Midbrain (tissue), 1 donor: ENCODE measurements at places on chromosomes 13 and 19.
A peak's percentile ranks its signal among the peaks of the same experiment; 100 is the strongest.

DNA sequence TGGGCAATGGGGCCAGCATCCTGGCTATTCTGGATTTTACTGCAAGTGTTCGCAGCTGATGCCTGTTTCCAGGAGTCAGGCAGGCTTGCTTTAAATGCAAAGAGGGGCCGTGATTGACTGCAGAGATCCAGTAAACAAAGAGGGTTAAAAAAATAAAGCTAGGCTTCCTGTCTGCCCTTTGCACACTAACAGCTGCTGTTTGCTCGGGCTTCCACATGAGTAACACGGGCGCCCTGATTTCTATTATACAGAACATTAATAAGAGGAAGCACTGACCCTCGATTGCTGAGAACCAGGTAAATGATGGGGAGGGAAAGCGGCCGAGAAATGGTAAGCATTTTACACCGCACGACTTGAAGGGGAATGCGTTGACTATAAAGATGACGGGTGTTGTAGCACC, 254.2 kb upstream of the ZNF507 start:
- no peak for DNase-seq

GRCh38 chr19:40365613-40366401, 17.3 kb downstream of the PLD3 start:
- DNase-seq = peak; percentile 43

- no peak for DNase-seq
These were observed 202.3 kb downstream of the NBEA start for GRCh38 chr13:35144166-35144890.

DNA sequence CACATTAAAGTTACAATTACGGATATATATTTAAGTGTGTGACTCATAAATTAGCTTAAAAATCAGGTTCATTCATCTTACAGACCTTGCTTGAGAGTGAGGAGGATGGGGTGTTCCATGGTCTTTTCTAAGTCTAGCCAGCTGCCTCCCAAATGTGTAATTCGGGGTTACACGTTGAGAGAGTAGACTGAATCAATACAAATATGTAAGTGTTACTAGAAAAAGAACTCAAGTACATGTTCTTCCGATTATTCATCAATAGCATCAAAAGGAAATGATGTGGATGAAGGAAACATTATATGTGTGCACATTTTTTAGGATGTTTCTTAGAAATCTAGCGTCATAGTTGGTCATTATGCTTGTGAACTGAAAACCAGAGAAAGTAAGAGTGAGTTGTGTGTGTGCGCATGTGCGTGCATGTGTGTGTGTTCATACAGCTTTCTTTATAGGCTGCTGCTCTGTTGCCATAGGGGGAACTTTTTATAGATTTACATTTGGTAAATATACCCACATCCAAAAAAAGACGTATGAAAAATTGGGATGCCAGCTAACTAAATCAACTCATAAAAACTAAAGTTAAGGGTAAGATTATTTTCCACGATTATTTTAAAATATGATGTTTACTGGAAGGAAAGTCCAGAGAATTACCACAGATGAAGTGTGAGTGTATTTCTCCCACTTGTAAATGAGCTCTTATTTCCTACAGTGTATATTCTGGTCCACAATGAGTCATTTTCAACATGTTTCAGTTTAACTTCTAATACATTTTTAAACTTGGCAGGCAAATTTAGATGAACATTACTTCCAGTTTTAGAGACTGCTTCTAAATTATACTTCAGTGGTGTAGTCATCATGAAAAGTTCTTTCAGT, 82.4 kb downstream of the PIBF1 start:
- no peak for DNase-seq

GRCh38 chr13:113187263-113187669, 21.2 kb downstream of the PCID2 start:
- DNase-seq = peak; percentile 23

DNA sequence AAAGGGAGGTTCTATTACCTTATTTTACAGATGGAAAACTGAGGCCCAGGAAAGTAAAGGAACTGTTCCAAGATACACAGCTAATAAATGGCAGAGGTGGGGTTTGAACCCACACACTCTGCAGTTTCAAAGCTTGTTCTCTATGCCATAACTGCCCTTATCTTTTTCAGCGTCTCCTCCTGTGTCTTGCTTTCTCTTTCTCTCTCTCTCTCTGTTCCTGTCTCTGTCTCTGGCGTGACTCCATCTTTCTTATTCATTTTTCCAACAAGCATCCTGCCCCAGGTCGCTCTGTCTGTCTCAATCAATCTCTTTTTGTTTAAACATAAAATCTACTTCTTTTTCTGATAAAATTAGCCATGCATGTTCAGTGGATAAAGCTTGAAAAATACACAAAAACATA, 3.2 kb upstream of the IFNL4 start:
- DNase-seq = no peak

- DNase-seq = no peak
These were observed 4.0 kb downstream of the MAG start for GRCh38 chr19:35295792-35296462.

GRCh38 chr19:5922161-5922545, 8.1 kb downstream of the CAPS start:
- no peak for DNase-seq

DNA sequence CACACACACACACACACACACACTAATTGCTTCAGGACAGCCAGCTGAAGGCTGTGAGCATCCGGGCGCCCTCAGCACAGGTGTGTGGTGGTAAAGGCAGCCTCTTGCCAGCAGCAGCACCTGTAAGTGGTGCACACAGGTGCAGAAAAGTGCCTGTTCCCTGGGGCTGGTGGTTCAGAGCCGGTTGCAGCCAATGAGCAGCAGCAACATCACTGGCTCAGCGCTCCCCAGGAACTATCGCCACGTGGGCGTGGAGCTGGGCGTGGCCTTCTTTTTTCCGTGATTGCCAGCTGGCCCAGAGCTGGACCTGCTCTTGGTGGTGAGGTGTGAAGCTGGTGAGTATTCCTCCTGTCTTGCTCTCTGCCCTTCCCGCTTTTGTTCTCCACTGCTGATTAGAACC, at the start of gene NLRP5:
TSS of gene NLRP5 (plus strand) at position 289 of the 400 bp plus-strand sequence.
- DNase-seq = no peak
